Stimulated activated CD8-positive, alpha-beta memory T cell treated with anti-CD3 and anti-CD28 coated beads, Interleukin-7, amount 100 ng/mL, for 4 hours (primary cell): ENCODE measurements at places on chromosomes 2 and 18.
A peak's percentile ranks its signal among the peaks of the same experiment; 100 is the strongest.

- DNase-seq = no peak
These were observed 46.6 kb upstream of the AMMECR1L start for GRCh38 chr2:127932199-127932876.

- DNase-seq = no peak
These were observed 84.4 kb downstream of the DYM start for GRCh38 chr18:49376046-49376445.

- no peak for DNase-seq
These were observed 160.4 kb upstream of the FOSL2 start for GRCh38 chr2:28232295-28232694.

DNA sequence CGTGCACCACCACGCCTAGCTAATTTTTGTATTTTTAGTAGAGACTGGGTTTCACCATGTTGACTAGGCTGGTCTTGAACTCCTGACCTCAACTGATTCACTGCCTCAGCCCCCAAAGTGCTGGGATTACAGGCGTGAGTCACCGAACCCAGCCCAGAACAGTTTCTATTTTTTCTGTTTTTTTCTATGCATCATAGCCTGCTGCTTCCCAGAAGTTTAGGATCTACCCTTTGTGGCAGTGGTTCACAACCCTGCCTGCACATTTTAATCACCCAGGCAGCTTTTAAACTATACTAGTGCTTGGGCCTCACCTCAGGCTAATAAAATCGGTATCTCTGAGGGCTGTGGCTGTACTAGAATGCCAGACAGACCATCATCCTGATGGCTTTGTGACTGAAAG lies 39.7 kb upstream of the SOCS6 start:
- no peak for DNase-seq

DNA sequence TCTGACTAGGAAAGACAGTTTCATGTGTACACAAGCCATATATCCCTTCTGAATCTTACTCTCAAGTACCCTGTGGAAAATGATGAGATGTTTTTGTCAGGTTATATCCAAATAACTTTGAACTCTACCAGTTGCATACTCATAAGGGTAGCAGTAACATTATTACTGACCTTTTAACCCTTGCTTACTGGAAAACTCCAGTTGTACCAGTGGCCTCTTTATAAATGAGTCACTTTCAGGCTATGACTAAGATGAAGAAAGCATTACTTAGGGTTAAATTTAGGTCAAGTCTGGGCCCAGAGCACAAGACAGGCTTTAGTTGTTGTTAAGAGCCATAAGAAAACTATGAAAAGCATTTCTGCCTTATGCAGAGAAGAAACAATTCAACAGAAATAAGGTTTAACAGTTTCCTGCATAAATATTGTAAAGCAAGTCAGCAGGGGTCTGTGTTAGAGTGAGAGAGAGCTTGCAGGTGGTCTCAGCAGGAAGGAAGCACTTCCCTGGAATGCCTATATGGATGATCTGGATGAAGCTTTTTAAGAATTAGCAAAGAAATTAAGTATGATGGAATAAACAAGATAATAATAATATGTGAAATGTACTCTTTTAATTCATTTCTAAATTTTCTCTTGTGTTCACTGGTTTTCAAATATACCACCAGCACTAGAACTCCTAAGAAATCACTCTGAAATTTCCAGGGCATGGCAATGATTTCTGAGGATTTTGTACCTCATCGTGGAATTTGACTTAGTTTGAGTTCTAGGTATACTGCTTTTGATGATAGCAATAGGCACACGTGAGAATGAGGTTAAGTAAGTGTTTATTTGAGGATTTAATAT lies 126.6 kb downstream of the UBE2E3 start:
- no peak for DNase-seq

DNA sequence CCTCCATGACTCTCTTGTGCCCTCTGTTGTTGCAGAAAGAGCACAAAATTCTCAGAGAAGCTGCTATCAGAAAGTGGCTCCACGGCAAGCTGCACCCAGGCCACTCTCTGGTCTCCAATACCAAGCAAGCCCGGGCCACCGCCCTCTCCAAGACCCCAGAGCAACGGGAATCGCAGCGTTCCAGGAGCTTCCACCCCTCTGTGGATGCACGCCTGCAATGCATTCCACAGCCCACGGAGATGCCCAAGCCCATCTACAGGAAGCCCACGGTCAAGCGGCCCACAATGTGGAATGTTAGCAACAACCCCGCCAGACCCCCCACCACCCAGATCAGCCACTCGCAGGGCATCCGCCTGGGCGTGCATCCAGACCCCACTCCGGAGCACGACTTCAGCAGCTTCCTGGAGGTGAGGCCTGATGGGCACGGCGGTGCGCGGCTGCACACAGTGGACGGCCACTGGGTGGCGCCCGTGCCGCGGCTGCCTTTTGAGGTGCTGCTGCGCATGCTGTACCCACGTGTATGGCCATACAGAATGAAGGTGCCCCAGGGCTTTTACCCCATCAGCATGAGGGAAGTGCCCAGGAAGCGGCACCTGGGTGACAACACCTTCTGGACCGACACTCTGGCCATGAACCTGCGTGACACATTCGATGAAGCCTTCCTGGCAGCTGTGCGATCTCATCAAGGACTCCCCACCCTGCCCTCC lies 6.3 kb downstream of the ANKRD53 start:
- peak; percentile 75 for DNase-seq

- no peak for DNase-seq
These were observed 658.7 kb downstream of the CNTNAP5 start for GRCh38 chr2:124683536-124684428.

GRCh38 chr2:121489911-121490583 lies 40.6 kb upstream of the RNU4ATAC start:
- DNase-seq = no peak

DNA sequence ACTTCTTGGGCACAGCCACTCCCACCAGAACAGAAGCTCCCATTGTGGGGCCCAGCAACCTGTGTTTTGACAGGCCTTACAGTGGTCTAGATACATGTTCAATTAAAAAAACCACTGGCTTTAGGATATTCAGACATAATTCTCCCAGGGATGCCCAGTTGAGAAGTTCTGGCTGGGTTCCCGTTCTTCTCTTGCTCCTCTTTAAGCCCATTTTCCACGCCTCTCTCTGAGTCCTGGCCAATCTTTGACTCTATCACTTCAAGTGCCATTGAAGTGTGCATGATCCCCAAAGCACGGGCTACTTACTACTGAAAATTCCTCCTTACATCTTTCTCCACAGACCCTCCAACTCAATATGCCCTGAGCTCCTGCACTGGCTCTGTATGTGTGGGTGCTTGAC lies 17.5 kb upstream of the SULT1C3 start:
- DNase-seq = no peak

GRCh38 chr2:112582314-112582746 lies 2.1 kb upstream of the CHCHD5 start:
- peak; percentile 0 for DNase-seq

GRCh38 chr18:9960258-9960904 lies 46.6 kb downstream of the VAPA start:
- no peak for DNase-seq
